Stimulated activated CD4-positive, alpha-beta T cell treated with anti-CD3 and anti-CD28 coated beads, Interleukin-1b, Interleukin-23, amount 100 ng/mL, for 4 hours (primary cell): ENCODE measurements at places on chromosomes 1 and 21.

DNA sequence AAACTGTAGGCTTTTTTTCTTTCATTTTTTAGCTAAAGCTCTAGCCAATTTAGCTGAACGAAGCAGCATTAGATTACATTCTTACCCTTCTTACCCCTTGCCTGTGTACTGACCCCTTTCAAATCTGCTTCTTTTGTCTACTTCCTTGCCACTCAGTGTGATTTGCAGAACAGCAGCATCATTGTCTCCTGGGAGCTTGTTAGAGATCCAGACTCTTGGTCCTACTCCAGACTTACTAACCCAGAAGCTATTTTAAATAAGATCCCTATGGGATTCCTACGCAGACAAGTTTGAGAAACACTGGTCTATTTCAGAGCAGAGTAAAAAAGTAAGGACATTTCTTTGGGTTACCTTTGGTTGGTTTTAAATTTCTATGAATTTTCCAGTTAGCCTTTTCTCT lies 13.8 kb downstream of the LRRC39 start:
- DNase-seq, result no peak

GRCh38 chr1:99216956-99217355 lies 47.3 kb upstream of the PLPPR4 start:
- no peak for DNase-seq

DNA sequence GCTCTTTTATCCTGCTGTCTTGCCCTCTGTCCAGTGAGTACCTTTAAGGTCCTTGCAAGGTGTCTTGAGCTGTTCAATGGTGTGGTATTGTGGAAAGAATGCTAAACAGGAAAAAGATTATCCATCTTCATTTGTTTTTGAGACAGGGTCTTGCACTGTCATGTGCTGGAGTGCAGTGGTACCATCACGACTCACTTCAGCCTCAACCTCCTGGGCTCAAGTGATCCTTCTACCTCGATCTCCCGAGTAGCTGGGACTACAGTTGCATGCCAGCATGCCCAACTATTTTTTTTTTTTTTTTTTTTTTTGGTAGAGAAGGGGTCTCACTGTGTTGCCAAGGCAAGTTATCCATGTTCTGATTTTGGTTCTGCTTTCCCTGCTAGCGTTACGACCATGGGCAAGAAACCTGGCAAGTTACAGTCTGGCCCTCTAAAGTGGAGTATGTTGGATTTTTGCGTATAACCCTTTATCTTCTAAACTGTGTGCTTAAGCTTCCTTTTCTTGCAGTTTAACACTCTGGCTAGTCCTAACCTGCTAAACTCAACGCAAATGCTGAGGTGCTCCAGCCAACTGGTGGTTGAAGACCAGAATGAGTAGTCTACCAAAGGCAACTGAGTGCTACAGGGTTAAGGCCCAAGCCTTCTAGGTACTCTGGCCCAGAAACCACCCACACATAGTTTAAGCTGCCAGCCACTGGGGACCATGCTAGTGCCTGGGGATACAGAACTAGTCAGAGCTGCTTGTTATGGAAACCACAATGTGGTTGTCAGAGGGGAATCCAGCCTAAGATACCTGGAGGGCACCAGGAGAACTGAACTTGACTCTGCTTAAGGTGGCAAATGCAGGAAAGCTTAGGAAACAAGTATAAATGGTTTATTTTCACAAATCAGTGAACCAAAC lies 7.9 kb downstream of the RPL11 start:
- DNase-seq, result no peak

GRCh38 chr1:14135070-14135469 lies 435.1 kb downstream of the PRDM2 start:
- no peak for DNase-seq

- DNase-seq, result no peak
Measured at GRCh38 chr21:41962425-41962966, 8.7 kb upstream of the C2CD2 start.

DNA sequence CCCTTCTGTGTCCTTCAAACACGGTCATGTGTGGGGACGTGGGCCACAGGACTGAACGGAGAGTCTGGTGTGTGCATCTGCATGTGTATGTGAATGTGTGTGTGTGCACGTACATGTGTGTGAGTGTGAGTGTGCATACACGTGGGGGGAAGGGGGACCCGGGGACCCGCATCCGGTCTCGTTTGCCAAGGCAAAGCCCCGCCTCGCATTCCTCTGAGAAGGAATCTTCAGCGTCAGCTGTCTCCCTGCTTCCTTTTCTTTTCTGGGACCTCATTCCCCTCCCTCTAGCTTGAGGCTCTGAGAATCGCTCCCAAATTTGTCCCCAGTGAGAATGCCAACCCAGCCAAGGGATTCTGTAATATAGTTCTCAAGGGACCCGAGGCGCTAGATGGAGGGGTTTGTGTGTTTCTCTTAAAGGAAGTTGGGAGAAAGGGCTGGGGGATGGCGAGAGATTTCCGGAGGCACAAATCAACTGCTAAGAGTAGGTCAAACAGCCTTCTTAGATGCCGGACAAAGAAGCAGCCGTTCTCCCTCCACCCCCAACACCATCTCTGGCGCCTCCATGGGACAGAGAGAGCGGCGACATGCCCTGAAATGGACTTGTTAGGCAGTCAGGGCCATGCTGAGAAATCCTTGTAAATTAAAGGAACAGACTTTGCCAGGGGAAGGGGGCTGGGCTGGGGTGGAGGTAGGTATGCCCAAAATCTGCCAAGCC lies 6.6 kb downstream of the IFFO2 start:
- DNase-seq, result no peak
